ENCODE measurements at places on chromosomes 5 and 9.

- no peak for DNase-seq
Measured at GRCh38 chr5:112983363-112983762, 6.8 kb downstream of the DCP2 start.

DNA sequence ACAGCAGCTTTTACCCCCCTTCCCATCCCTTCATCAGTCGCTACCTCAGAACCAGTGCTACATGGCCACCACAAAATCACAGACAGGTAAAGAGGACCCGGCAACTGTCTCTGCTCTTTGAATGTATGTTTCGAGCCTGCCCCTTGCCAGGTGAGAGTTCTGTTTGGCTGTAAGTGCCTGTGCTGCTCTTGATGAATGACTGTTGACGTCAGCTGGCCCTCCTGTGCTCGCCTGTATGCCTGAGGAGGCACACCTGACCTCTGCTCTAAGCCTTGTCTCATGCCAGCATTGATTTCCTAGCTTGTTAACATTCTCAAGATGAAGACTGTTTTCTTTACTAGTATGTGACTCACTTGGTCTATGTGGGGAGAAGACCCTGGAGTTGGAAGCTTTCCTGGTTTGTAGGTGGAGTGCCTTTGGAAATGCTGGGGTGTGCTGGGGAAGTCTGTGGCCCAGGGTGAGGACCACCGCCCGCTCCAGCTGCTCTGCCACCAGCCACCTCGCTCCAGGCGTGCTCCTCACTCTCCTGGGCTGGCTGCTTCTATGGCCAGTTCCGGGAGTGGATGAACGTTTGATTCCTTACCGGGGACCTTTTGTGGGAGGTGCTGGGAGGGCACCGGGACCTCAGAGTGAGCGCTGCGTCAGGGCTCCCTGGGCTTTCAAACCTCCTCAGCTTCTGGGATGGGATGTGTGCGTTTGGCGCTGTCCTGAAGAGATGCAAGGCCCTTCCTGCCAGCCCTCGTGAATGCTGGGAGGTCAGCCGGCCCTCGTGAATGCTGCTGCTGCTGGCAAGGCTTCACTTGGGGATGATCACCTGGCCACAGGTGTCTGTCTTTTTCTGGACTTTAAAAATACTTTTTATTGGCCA lies 109.9 kb downstream of the EHMT1 start:
- DNase-seq, result no peak

- DNase-seq, result no peak
Measured at GRCh38 chr9:136656795-136657611, 5.7 kb upstream of the EGFL7 start.

DNA sequence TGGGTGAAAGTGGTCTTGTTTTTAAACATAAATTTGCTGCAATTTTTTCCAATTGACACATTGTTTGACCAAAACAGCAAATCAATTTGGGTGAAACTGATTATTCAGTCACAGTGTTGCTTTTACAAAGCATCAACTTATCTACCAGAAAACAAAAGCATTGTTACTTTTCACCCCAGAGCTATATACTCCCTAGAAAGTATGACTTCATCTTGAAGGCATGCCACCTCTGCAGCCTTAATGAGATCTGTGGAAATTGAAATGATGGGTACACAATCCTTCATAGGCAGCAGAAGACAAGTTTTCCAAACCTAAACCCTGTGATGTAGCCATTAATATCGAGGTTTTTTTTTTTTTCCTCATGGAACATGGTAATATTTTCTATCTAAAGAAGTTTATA lies 615.9 kb downstream of the CHSY3 start:
- no peak for DNase-seq

- no peak for DNase-seq
Measured at GRCh38 chr5:135319928-135320606, 79.0 kb downstream of the MACROH2A1 start.

- DNase-seq, result no peak
Measured at GRCh38 chr5:1445313-1445688, at the start of gene SLC6A3. TSS of gene SLC6A3 (minus strand) at chr5:1445440. CDS start at chr5:1443197, 2,243 bp downstream.

Data from activated naive CD4-positive, alpha-beta T cell treated with anti-CD3 and anti-CD28 coated beads, Interleukin-2, amount 50 U/mL, for 16 hours (primary cell).